ENCODE measurements at places on chromosomes 13 and 19. TPM values are rescaled to one million over a fixed set of nuclear protein-coding genes. Genes with fewer than 3 reads are reported as not detected.

DNA sequence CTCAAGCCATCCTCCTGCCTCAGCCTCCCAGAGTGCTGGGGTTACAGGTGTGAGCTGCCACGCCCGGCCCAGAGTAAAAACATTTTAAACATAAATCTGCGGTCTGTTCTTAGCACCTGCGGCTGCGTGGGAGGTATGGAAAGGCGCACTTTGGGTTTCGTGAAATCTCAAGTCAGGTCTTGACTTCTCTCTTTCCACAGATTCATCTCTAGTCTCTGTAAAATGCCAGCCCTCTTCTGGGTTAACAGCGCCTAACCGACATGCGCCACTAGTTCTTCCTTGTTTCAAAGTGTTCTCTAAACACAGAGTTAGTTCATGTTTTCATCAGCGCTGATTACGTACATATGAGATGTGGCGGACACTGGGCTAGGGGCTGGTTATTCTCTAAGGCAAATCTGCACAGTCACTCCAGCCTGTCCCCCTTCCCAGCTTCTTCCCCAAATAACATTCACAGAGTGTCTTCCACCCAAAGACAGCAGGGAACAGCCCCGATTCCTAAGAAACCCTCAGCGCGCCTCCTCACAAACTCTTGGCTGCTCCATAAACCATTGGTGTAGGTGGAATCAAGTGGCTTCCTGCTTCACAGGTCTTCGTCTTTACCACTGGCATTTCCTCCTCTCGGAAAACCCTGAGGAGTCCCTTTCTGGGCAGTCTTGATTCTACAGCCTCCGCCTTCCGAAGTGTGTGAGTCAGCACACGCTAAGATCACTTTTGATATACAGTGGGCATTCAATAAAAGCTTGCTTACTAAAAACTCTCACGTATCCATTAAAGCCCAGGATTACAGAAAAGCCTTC lies 1.4 kb downstream of the PARP4 start:
- DNase-seq: peak; percentile 73

GRCh38 chr13:76397413-76397812 lies 488.8 kb downstream of the KCTD12 start:
- DNase-seq: no peak

GRCh38 chr19:29609636-29610035 lies 3.6 kb downstream of the POP4 start:
- no peak for DNase-seq

- DNase-seq: no peak
These were observed 50.4 kb downstream of the SPTBN4 start for GRCh38 chr19:40517248-40517647.

DNA sequence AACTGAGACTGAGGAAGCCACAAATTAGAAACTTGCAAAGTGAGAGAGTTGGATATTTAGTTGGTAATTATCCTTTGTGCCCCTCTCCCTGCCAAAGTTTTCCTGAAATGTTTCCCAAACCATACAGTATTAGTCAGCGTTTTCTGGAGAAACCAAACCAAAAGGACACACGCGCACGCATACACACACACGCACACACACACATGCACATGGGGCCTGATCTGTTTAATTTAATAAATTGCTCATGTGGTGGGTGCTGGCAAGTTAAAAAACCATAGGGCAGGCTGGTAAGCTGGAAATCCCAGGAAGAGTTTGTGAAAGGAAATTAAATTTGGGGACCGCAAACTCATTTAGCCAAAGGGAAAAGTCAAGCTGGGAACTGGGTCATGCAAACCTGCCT lies 11.7 kb upstream of the CYSLTR2 start:
- no peak for DNase-seq

- no peak for DNase-seq
These were observed 5.9 kb upstream of the ZNF254 start for GRCh38 chr19:24081056-24081455.

Gene MUC16
- under 0.01 TPM for total RNA-seq
